Stimulated activated CD4-positive, alpha-beta T cell treated with anti-CD3 and anti-CD28 coated beads, Interleukin-2, amount 100 ng/mL, for 24 hours (primary cell): ENCODE measurements at places on chromosomes 6 and 20.

- no peak for DNase-seq
Measured at GRCh38 chr20:53849471-53850059, 220.8 kb downstream of the BCAS1 start.

DNA sequence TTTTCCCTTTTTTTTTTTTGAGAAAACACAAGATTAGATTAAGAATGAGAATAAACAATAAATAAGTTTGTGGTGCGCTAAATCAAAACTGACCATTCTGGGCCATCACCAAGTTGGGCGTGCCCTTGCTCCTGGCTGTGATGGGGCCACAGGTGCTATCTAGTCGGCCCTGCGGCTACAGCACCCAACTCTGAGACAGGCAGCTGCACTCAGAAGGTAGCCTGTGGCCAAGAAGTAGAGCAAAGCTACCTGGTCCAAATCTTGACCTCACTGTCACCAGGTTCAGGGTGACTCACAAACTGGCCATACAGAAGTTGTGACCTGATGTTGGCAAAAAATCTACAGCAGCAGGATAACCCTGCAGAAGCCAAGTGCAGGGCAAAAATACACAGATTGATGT is 3.4 kb downstream of the TXNDC5 start:
- no peak for DNase-seq

DNA sequence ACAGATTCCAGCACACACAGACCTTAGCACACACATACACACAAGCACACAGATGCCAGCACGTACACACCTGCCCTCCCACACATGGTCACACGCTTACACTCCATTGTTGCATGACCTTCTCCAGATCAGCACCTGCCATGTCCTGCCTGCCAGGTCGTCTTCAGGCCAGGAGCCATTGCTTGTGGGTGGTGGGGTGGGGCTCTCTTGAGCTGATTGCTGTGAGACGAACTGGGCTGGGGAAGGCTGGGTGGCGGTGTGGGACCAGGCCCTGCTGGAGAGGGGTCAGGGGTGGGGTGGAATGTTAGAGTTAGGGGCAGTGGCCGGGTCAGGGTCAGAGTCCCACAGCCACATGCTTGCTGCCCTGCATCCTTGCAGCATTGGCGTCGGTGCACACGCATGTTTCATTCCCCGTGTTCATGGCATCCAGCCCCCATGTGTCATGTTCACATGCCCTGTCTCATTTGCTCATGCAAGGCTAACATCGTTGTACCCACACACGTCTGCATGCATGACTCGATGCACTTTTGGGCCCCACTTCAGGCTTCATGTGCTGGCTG is 6.5 kb upstream of the NPBWR2 start:
- DNase-seq: no peak

DNA sequence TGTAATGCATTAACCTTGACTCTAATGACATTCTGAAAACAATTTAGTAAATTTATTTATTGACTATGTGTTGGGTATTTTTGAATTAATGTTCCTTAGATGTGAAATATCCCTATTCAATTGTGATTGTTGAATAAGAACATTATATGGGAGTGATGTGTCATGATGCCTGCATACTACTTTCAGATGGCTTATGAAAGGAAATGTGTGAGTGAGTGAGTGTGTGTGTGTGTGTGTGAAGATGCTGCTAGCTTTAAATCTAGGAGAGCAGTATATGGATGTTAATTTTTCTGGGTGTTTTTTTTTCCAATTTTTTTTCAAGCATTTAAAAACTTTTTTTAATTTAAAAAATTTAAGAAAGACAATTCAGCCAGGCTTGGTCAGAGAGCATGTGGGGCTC is 32.5 kb upstream of the NT5E start:
- no peak for DNase-seq

DNA sequence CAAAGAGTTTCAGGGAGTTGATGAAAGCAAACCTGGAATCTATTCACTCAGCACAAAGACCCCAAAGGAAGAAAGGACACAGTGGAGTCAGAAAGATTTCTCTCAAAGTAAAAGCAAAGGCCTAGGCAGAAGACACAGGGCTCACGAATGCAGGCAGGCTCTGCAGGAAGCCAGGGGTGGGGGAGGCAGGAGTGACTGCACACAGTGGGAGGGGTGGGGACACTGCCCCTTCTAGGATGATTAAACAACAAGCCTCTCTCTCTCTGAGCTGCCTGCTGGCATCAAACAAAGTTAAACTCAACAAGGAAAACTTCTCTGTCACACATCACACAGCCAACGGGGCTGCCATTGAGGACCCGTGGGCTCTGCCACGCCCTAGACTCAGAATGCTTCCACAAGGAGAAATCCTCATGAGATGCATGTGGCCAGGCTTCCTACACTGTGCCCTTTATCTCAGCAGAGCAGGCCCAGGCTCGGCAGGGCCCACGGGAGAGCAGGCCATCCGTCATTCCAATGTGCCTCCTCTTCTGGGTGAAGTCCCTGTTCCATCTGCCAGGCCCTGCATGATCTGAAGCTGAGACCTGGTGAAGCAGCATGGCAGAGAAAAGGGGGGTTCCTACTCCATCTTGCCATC is 70.1 kb downstream of the RAMACL start:
- DNase-seq: no peak

DNA sequence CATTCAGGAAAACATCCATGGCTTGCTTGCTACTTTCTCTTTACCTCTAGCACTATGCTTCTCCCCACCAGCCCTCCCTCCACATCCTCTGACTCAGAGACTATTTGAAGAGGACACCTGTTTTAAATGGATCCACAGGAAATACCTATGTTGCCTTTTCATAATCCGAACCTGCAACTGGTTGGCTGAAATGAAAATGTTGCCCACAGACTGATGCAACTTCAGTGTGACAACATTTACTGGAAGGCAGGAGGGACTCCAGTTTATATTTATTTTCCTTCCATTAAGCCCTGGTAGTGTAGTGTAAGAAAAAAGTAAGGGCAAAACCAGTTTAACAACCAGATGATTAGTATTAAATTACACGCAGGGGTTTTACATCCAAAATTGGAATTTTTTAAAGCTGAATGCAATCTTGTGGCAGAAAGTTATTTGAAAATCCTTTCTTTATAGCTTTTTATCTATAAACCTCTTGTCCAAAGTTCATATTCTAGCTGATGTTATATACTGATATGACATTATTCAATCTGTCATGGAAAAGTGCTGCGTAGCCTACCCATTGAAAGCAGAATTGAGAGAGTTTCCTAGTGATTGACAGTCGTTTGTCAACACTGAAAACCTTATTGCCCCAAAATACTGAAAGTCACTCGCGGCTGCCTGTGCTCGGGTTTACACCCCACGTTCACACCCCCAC is 881 bp upstream of the AIG1 start:
- DNase-seq: no peak

DNA sequence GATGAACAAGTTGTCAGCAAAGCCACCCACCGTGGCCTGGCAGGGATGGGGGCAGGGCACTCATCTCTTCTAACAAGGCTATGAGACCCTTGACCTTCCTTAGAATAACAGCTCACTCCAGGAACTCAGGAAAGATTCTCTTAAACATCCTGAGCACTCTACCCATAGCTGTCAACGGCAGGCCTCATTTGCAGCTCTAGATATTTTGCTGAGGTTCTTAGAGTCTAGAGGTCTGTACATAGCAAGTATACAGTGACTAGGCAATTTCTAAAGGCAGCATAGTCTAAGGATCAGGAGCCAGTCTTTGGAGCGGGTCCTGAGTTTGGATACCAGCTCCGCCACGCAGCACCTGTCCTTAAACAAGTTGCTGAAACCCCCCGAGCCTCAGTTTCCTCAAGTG is 11.7 kb downstream of the TRERF1 start:
- DNase-seq: no peak

DNA sequence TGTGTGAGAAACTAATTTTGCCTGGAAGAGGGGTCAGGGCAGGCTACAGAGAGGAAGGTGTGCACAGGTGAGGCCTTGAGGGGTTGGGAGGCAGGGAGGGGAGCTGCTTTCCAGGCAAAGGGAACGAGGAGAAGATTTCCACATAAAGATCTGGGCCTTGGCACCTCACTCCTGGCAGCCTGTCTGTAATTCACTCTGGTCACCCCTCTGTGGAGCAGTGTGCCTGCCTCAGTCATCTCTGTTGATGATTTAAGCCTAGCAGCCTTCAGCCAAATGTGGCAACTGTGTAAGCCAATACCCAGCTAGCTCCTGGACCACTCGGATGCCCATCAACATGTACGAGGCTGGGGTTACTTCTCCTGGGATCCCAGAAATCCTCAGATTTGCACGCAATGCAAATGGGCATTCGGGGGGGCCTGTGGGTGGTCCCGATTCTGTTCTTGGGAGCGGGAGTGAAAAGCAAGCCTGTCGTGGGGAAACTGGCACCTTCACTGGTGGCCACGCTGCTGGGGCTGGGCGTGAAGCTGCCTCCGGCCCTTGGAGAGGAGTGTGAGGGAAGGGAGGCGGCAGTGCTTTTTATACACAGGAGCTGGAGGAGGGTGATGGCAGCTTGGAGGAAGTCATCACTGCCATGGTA is 360.4 kb downstream of the ZFAND3 start:
- DNase-seq: no peak

DNA sequence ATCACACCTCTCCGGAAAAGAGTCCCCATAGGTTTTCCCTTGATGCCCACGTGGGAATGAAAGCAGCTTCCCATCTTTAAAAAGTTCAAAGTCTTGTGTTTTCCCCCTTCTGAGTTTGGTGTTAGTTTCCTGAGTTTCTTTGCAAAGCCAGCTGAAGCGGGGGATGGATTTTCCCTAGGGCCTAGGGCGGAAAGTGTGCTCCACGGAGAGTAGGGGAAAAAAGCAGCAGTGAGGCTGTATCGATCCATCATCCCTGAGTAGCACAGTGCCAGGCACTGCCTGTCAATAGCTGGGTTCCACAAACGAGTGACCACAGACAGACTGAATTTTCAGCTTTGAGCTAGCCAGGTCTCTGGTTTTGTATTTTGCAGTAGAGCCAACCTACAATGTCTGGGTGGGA is 1.3 kb downstream of the DAAM2 start:
- DNase-seq: no peak

GRCh38 chr20:53148771-53149147 is 176.6 kb downstream of the TSHZ2 start:
- DNase-seq: no peak

DNA sequence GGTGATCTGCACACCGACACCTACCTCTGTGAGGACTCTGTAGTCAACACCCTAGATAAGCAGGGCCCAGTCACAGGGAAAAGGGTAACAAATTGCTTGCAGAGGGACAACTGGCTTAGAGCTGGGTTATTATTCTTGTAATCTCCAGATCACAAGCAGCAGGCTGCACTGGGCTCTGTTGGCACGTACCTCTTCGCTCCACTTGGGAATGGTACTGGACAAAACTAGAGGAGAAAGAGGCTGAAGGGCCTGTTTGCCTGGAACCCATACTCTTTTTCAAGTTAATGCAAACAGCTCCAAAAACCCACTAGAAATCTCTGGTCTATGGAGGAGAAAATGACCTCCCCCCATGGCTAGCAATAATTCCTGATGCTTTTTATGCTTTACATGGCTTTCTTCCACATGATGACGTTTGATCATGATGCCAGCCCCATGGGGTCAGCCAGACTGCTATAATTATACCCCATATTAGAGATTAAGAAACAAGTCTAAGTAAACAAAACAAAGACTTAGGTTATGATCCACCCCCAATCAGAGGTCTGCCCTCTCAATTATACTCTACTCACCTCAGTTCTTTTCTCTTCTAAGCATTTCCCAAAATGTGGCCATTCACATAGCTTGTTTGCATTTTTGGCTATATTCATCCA is 190.0 kb downstream of the UNC5CL start:
- no peak for DNase-seq

DNA sequence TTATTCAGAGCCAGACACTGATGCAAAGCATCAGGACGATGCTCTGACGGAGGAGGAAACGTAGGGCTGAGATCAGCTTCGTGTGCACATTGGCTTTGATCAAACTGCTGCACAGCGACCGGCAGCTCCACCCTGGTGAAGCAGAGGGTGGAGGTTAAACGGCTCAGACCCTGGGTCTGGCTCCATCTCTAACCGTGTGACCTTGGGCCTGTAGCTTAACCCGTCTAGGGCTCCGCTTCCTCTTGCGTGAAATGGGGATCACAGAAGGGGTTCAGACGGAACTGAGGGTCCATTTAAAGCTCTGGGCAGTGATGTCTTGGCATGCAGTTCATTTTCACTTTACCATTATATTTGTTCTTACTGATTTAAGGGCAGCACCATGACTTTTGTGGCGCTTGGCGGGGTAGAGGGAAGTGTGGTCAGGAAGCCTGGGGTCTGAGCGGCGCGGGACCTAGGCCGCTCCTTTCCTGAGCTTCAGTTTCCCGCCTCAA is 644 bp downstream of the RBL1 start:
- peak; percentile 42 for DNase-seq

DNA sequence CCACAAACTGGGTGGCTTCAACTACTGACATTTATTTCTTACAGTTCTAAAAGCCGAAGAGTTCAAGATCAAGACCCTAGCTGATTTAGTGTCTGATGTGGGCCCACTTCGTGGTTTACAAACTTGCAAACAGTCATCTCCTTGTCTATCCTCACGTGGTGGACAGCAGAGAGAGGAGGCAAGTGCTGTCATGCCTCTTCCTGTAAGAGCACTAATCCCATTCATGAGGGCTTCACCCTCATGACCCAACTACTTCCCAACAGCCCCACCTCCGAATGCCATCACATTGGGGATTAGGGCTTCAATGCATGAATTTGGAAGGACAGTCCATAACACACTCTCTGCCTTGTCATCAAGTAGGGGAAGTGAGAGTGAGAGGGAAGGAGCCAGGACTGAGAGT is 15.6 kb upstream of the ISM1 start:
- DNase-seq: no peak

- DNase-seq: no peak
Measured at GRCh38 chr20:53298911-53299310, 294.7 kb downstream of the ZNF217 start.

GRCh38 chr20:34347571-34347970 is 15.5 kb upstream of the ITCH start:
- no peak for DNase-seq

DNA sequence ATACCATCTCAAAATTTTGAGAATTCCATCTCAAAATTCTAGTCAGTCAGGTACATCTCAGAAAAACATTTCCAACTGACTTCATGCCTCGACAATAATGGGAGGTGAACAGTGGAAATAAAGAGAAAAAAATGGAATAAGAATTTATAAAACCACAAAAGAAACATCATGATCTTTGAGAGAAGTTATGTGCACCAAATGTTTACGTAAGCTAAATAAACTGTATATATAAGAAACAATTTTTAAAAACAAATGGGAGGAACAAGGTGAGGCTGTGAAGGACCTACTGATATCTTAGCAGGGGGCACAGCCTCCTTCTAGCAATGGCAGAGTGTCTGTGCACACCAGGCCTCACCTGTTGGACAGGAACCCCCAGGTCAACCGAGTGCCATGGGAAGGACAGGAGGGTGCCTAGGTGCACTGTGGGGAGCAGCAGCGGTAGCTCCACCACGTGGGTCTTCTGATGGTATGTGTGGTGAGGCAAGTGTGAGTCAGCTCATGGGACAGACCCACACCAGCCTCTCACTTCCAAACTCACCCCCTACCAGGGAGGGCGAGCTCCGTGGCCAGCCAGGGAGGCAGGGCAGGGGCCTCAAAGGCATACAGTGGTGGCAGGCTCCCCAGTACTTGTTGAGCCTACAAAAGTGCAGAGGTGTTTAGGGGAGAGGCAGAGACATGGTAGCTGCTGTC is 23.2 kb downstream of the DIDO1 start:
- peak; percentile 18 for DNase-seq

- DNase-seq: no peak
Measured at GRCh38 chr6:160978141-160978901, 13.2 kb upstream of the MAP3K4 start.
